ENCODE measurements at places on chromosomes 7 and 10.

DNA sequence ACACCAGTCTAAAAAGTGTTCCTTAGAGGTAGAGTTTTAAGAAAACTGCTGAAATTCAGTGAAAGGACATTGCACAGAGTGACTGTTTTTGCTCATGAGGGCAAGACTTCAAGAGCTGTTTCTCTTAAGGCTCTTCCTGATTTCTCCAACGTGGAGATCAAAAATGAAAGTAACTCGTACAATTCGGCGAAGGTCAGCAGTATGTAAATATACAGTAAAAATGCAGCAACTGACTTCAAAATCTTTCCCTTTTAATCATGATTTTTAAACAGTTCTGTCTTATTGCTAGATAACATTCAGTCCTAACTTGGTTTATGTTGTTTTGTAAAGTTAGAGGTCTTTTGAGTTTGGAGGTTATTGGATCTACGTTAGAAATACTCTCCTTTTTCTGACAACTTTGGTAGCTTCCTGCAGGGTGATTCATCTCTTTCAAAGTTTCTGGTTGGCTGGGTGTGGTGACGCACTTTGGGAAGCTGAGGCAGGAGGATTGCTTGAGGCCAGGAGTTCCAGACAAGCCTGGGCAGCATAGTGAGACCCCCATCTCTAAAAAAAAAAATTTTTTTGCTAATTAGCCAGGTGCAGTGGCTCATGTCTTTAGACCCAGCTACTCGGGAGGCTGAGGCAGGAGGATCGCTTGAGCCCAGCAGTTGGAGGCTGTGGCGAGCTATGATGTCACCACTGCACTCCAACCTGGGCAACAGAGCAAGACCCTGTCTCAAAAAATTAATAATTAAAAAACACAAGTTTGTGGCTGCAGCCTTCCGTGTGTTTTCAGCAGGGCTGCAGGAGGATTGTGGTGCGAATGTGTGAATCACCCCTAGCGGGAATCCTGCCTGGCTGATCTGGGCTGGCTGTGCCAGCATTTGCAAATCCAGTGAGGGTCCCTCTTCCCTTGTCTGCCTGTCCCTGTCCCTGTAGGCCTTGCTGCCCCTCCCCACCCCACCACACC, 29.2 kb upstream of the AP5Z1 start:
- DNase-seq, result no peak

DNA sequence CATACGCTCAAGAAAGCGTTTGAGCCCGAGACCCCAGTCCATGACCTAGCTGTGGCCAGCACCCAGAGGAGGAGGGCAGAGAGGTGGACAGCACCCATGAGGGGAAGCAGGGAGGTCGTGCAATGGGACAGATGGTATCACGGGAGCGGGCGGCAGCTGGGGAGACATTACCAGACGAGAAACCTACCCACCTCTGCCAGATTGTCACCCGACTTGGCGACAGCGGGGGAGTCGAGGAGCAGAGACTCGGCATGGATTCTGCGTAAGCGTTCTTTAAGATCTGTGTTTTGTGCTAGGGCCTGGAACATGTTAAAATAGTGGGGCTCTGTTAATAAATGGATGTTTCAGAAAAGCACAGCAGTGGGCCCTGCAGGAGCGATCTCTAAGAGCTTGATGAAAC, 91.6 kb upstream of the GSDME start:
- no peak for DNase-seq

- DNase-seq, result no peak
Observed at GRCh38 chr10:129562487-129562886, 95.4 kb downstream of the MGMT start.

DNA sequence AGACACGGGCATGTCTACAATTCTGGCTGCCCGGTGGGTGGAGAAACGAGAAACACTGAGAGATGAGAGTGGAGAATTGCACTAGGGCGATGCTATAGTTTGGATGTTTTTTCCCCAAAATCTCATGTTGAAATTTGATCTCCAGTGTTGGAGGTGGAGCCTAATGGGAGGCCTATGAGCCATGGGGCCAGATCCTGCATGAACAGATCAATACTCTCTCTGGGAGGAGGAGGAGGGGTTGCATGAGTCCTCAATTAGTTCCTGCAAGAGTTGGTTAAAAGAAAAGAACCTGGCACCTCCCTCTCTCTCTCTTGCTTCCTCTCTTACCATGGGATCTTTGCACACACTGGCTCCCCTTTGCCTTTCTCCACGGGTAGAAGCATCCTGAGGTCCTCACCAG, 299.1 kb downstream of the CALN1 start:
- DNase-seq, result no peak

DNA sequence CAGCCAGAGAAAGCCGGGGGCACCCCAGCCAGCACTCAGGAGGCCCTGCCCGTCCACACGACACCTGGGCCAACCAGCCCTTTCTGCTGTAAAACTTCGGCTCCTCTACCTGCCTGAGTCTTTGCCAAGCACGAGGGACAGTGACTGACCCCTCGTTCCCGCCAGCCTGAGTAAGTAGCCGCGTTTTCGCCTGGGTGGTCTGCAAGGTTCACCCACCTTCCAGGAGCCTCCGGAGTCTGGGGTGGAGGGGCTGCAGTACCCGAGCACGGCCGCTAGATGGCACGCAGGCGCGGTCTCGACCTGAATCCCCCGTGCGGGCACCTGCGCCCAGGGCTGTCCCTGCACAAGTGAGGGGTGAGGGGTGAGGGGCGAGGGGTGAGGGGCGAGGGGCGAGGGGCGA, 192.7 kb downstream of the PTPRN2 start:
- no peak for DNase-seq

GRCh38 chr7:106947244-106947728, 82.2 kb downstream of the PIK3CG start:
- DNase-seq, result peak; percentile 42

DNA sequence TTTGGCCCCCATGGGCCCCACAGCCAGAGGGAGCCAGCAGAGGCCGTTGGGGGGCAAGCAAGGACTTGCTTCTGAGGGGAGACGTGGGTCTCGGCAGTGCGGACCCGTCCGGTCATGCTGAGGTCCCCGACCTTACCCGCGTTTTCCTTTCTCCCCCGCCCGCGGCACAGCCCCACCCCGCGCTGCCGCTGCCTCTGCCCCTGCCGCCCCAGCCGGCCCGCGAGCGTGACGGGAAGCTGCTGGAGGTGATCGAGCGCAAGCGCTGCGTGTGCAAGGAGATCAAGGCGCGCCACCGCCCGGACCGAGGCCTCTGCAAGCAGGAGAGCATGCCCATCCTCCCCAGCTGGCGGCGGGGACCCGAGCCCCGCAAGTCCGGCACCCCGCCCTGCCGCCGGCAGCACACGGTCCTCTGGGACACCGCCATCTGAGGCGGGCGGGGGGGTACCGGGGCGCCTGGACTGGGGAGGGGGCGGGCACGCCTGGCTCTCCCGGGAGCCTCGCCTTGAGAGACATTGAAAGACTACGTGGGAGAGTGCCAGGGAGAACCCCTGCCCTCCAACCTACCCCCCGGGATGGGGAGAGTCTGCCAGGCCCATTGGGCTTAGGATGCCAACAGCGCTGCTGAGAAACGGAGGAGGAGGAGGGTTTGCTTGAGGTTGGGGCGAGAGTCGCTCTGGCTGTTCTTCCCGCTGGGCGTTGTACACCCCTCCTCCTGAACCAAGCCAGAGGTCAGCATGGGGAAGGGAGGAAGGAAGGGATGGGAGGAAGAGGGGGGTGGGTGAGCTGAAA, 9.9 kb downstream of the NYAP1 start:
- no peak for DNase-seq

- DNase-seq, result no peak
Observed at GRCh38 chr10:86688398-86688921, 20.1 kb downstream of the LDB3 start.

- DNase-seq, result no peak
Observed at GRCh38 chr7:121473645-121474300, 77.7 kb upstream of the FAM3C start.

DNA sequence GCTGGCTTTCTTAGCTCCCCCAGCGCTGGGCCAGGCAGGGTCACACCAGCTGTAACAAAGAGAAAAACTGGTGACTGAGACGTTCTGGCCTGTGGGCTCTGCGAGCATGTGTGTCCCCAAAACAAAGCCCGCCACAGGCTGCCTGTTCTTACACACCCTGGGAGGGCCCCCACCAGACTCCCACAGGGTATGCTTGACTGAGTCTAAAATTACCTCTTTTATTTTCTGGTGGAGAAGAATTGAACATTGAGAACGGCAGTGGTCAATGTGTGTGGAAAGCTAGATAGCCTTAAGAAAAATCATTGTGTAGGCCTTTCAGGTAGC, 808 bp downstream of the C10orf71 start:
- DNase-seq, result no peak

GRCh38 chr7:99199226-99199625, 8.7 kb downstream of the KPNA7 start:
- DNase-seq, result no peak

DNA sequence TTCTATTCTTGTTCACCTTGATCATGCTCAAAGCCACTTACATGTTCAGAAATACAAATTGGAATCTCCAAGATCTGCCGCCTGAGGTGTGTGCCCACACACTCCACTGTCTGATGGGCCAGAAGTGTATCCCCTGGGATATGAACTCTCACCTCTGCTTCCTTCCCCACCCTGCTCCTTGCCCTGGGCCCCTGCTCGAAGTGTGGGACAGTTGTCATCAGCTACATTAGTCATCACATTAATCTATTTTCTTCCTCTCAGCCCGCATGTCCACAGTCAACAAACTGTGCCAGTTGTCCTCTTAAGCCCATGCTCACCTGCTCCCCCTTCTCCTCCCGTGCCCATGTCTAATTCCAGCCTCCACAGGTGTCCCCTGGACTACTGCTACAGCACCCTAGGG, 154.7 kb downstream of the PTPN20 start:
- no peak for DNase-seq

DNA sequence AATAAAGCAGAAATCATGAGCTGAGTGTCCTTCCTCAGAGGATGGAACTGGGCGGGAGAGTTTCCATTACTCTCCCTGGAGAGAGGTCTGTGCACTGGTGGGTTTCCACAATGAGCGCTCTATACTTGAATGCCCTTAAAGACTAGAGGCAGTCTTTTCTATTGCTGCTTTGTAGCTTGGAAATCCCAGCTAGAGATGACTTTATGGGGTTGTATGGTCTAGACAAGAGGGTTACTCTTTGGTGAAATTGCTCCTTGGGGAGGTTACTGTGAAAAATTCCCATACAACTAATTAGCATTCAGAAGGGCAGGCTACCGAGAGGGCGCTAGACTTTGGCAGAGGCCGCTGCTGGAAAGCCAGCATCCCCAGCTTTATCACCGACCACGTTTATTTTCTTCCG, 136.8 kb downstream of the TAX1BP1 start:
- DNase-seq, result no peak

DNA sequence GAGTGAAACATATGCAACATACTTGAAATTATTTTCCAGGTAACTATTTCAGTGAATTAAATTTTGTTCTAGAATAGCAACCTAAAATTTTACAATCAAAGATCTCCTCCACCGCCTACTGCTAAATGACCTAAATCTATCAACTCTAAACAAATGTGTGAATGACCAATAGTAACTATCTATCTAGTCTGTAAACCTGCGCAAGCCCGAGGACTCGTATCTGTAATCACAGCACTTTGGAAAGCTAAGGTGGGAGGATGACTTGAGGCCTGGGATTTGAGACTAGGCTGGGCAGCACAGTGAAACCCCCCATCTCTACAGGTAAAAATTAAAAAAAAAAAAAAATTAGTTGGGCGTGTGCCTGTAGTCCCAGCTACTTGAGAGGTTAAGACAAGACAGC, 83.0 kb downstream of the NEBL start:
- no peak for DNase-seq

- no peak for DNase-seq
Observed at GRCh38 chr7:56092789-56093531, at the start of gene PHKG1. Gene PHKG1, minus strand, starts transcription at chr7:56092952. Its CDS starts 4,011 bp downstream, at chr7:56088941.

DNA sequence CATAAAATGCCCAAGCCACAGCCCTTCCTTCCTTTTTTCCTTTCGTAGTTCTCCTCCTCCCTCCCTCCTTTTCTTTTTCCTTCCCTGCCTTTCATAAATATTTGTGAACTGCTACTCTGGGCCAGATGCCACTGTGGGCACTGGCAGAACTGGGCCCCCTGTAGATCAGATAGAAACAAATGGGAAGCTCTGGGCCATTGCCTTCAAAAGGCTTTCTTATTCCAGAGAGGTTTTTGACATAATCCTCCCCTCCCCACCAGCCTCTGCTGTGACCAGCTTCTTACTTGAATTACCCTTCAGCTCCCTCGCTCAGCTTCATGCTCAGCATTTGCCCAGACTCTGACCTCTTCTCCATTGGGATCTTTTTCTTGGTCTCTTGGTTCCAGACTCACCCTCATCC, 886.8 kb downstream of the LRMDA start:
- DNase-seq, result no peak

DNA sequence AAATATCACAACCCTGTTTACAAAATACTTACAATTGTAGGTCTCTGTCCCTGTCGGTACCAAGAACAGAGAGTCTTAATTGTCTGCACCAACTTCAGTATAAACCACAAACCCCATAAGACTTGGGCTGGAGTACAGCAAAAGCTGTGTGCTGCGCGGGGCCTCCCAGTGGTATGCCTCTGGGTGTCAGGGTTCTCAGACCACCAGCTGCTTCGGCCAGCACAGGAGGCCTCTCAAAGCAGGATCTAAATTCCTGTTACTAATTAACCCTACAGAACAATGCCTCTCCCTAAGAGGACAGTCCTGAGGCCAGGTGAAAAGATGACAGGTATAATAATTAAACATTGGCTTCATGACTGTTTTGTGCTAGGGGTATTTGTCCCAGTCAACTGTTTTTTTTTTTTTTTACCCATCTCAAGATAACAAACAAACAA, 957 bp upstream of the SVIL start:
- DNase-seq, result no peak

- DNase-seq, result no peak
Observed at GRCh38 chr10:42691361-42692120, 53.2 kb upstream of the ZNF33B start.

DNA sequence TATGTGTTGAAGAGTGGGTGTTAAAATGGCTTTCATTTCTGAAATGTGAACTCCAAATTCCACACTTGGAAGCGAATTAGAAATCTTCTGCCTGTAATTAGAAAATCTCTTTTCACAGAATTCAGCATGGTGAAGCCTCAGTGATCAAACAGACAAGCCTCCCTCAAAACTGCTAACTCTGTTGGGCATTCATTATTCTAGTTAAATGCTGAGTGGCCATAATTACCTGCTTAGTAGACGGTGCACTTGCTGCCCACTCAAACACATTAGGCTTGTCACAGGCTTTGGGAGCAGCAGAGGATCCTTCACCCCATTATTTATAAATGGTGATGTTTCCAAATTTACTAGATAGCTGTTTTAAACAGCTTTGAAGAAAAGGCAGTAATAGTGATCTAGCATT, 177.2 kb upstream of the PCLO start:
- no peak for DNase-seq

- DNase-seq, result no peak
Observed at GRCh38 chr10:129850790-129851189, 113.3 kb downstream of the EBF3 start.

DNA sequence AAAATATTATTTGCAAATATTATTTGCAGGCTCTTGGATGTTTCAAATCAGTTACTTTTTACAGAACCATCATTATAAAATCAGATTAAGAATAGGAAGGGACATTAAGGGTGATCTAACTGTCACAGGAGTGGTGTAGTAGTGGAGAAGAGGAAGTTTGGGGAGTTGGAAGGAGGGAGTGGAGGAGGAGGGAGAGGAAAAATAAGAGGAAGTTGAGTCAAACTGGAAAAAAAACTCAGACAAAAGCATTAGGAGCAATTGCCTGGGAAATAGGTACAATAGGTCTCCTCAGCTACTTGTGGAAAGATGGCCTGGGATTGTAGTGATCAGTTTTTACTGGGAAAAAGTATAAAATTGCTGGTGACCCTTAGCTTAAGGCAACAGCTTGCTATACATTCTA, 77.7 kb upstream of the GPR37 start:
- DNase-seq, result no peak

Data from retinal pigment epithelial cell (primary cell).